ENCODE measurements at places on chromosomes 7 and 10.

DNA sequence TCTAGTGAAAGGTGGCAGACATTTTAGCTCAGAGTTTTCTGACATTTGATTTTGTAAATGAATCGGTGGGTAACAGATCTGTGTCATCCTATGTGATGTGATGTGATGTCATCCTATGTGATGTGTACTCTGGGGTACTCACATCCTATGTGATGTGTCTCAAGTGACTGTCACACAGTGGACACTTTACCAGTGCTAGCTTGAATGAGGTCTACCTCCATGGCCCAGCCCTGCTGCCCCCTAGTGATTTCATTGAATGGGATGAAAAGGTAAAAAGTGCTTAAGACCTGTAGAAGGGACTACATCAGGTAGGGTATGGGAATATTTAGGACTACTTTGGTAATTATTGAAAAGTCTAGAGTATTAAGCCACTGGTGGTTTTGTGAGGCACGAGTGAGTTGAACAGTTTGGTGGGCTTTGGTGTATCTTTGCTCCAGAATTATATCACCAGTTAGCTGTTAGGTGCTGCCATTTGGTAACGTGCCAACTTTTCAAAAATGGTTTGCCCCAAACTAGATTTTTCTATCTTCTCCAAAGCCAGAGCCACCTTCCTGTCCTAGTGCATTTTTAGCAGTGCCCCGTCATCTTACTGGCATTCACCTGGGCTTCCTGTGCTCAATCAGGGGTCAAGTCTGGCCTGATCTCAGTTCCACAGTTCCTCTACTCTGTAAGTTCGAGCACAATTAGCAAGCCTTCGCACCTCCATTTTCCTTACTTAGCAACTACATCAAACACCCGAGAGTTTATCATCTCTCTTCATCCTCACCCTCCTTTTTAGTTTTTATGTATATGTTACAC lies 9.7 kb downstream of the EIF4H start:
- no peak for DNase-seq

GRCh38 chr7:17146621-17147020 lies 151.8 kb upstream of the AHR start:
- DNase-seq, result no peak

- no peak for DNase-seq
Observed at GRCh38 chr10:97325754-97326153, 6.7 kb downstream of the FRAT1 start.

DNA sequence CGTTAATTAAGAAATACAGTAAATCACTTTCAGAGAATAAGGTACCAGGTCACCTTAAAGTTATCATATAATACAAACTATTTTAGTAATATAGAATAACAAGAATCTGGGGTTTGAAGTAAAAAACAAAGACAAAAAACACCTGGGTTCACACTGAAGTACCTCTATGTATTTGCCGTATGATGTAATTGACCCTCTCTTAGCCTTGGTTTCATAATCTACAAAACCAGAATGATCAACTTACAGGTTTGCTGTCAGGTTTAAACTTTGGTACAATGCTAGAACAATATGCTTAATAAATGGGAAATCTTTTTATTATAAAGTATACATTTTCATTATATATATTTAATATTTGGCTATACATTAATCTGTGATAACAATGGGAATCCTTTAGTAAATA lies 58.3 kb downstream of the CDCA7L start:
- no peak for DNase-seq

- no peak for DNase-seq
Observed at GRCh38 chr10:97866524-97867219, 17.0 kb downstream of the GOLGA7B start.

DNA sequence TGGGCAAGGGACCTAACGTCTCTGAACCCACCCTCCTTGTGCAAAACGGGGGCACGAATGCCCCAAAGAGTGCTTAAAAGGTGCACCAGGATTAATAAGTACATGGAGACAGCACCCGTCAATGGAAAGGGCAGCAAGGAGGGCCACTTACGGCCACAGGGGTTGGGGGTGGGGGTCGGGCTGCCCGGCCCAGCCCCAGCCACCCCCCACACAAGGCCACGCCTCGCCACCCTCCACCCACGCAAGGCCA lies 213.4 kb downstream of the MAD1L1 start:
- DNase-seq, result no peak

DNA sequence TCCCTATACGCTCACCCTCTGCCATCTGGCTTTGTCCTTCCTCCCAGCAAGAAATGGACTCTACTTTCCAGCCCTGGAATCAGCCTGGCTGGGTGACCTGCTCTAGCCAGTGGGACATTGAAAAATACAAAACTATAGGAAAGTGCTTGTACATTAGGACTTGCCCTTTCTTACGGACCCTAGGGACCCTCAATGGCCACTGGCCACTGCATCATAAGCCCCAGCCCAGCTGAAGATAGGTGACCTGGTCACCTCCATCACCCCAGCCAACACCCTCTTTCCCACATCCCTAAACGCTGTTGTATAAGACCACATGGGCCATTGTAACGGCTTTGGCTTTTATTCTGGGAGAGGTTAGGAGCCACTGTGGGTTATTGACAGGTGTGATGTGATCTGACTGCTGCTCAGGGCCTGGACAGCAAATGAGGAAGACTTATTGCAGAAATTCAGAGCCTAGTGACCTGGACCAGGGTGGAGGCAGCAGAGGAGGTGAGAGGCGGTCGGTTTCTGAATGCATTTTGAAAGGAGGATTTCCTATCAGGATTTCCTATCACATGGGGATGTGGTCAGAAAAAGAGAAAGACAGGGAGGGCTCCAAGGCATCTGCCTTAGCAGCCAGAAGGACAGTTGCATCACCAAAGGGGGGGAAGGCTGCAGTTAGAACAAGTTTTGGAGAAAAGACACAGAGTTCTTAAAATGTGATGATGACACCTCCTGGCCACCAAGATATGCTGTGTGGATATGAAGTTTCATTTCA lies 2.2 kb upstream of the LMBR1 start:
- DNase-seq, result no peak

DNA sequence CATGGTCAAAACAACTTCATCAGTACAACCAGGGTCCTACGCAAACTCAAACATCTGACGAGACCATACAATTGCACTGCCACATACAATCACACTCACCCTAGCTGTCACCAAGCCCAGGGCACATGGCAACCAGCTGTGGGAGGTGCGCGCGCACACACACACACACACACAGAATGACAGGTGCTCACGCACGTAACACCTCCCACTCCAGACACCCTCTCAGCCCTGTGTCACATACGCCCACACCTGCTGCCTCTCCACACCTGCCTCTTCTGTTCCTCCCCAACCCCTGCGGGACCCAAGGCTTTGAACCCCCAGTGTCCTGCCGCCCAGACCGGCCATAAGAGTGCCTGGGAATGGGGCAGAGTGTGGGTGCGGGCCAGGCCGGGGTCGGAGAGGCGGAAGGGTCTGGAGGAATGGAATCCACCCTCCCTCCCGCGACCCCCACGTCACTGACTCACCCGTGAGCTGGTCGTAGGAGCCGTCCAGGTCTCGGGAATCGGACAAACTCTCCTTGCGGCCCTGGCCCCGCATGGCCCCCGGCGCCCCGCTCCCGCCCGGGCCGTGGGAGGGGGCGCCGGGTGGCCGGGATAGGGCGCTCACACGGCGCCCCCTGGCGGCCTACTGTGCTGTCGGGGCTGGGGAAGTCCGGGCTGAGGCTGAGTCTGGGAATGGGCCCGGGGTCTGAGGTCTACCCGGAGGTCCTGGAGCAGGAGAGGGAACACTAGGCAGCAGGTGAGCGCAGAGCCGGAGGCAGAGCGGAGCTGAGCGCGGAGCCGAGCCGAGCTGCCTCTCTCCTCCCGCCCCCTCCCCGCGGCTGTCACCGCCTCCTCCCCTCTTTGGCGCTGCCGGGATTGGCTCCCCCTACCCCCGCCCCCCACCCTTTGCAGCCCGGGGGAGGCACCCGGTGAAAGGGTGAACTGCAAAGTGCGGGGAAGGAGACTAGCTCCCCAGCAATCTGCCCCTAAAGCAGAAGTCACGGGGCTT lies at the start of gene KCNIP2:
KCNIP2 (minus strand) TSS at position 769 of the 990 bp plus-strand sequence; CDS start at position 537, 232 bp downstream.
- DNase-seq, result peak; percentile 84

- DNase-seq, result no peak
Observed at GRCh38 chr7:92656121-92656520, 65.9 kb upstream of the FAM133B start.

- DNase-seq, result no peak
Observed at GRCh38 chr10:119101366-119102098, 2.4 kb upstream of the DENND10 start.

GRCh38 chr10:133567609-133568286 lies 2.4 kb upstream of the SYCE1 start:
- DNase-seq, result no peak

- no peak for DNase-seq
Observed at GRCh38 chr7:26658389-26659084, 205.9 kb downstream of the SKAP2 start.

DNA sequence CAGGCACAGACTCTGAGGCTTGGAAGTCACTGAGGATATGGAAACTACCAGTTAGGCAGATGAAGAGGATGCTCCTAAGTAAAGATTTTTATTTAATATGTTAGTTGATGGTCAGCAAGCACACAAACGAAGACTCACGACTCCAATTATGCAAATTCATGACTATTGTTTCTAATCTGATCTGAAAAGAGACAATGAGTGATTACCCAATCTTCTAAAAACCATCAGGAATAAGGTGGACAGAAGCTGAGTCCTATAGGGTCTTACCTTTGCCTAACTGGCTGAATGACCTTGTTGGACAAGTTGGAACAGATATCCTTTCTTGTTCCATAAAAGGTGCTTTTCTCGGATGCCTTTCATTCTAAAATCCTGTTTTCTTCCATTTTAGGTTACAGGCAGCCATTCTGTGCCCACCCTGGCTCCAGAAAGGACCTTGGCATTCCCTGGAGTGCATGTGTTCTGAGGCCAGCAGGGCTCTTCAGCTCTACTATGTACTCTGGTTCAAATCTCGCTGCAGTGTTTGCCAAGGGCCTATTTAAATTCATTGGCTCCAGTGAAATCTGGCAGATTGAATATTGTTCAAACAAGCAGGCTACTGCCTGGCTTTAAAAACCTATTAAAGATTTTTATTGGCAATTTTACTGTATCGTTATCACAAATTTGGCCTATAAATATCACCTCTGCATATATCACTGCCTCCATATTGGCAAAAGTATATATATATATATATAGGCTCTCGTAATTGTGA lies 77.5 kb downstream of the SLC25A13 start:
- DNase-seq, result no peak

DNA sequence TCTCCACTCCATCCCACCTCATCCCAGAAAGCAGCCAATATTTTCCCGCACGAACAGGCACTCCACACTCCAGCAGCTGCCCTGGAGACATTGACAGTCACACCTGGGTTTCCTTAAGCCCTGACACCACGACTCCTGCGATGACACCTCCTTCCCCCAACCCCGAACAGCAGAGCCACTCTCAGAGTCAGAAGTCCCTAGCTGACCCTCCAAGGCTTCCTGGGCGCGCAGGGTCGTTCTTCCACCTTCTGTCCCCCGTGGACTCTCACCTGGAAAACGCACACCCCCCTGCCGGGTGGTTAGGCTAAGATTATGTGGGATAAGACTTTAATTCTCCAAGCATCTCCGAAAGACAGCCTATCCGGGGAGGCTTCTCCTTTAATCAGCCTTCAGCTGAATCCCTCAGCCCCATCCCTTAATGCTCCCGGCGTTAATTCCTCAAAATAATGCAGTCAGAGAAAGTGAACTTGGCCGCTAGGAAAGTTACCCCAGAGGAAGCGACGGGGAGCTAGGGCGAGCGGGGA lies 1.1 kb downstream of the DENND11 start:
- peak; percentile 11 for DNase-seq

GRCh38 chr7:84792231-84792893 lies 394.5 kb downstream of the SEMA3D start:
- no peak for DNase-seq

- no peak for DNase-seq
Observed at GRCh38 chr7:10939237-10939910, 34.3 kb upstream of the PHF14 start.

GRCh38 chr10:88861036-88861435 lies 9.4 kb upstream of the ANKRD22 start:
- no peak for DNase-seq

DNA sequence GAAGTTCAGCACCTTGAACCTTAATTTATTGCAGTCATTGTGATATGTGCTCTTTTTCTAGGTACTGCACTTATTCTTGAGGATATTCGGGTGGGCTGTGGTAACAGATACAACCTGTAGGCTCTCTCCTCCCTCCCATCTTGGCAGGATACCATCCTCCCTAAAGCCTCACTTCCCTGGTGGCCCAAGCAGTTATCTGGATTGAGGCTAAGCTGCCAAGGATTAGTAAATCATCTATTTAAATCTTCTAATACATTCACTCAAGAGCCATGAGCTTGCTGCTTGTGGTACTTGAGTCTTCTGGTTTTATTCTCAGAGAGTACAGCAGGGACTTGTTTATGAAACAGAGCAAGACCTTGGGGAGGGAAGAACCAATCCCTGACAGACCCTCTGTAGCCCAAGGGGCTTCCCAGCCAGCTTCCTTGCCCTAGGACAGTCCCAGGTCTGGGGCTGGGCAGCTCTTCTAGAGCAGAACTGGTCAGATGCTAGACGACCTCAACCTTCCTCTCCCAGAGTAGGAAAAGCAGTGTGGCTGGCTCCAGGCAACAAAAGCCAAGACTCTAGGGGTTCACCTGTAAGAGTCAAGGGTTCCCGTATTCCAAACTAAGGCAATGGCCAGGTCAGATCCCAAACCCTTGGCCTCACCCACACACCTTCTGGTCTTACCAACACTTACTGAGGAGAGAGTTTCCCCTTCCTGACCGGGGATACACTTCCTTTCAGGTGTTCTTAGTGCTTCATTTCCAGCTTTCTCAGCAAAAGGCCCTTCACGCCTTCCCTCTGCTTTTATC lies 21.3 kb downstream of the WNT8B start:
- no peak for DNase-seq

- DNase-seq, result no peak
Observed at GRCh38 chr7:99943641-99944496, 14.4 kb upstream of the GJC3 start.
